AML-193 (cell line): ENCODE measurements at places on chromosomes 2 and 18.

GRCh38 chr2:11558214-11558886 lies 24.5 kb downstream of the GREB1 start:
- no peak for DNase-seq

GRCh38 chr2:162092658-162093556 lies 18.9 kb upstream of the DPP4 start:
- peak; percentile 1 for DNase-seq

GRCh38 chr2:126496493-126496892 lies 159.5 kb upstream of the GYPC start:
- DNase-seq = no peak

DNA sequence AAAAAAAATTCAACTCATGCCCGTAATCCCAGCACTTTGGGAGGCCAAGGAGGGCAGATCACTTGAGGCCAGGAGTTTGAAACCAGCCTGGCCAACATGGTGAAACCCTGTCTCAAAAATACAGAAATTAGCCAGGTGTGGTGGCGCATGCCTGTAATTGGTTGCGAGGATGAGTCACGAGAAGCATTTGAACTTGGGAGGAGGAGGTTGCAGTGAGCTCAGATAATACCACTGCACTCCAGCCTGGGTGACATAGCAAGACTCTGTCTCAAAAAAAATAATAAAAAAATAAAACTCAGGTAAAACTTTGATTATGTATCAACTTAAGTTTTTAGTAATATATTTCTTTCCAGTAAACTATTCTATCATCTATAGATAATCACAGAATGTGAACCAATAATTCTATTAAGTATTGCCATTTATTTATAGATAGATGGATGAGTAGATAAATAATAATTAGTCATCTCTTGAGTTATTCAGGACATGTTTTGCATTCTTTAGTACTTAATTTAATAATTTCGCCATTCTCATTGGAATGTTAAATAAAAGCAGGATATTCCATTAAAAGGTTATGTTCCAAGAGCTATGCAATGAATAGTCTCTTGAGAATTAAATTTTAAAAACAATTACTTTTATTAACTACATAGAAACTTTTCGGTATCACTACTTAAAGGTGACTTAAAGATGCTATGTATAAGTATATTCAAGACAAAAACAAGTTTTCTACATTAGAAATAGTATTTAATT lies 48.7 kb downstream of the WDPCP start:
- DNase-seq = no peak

DNA sequence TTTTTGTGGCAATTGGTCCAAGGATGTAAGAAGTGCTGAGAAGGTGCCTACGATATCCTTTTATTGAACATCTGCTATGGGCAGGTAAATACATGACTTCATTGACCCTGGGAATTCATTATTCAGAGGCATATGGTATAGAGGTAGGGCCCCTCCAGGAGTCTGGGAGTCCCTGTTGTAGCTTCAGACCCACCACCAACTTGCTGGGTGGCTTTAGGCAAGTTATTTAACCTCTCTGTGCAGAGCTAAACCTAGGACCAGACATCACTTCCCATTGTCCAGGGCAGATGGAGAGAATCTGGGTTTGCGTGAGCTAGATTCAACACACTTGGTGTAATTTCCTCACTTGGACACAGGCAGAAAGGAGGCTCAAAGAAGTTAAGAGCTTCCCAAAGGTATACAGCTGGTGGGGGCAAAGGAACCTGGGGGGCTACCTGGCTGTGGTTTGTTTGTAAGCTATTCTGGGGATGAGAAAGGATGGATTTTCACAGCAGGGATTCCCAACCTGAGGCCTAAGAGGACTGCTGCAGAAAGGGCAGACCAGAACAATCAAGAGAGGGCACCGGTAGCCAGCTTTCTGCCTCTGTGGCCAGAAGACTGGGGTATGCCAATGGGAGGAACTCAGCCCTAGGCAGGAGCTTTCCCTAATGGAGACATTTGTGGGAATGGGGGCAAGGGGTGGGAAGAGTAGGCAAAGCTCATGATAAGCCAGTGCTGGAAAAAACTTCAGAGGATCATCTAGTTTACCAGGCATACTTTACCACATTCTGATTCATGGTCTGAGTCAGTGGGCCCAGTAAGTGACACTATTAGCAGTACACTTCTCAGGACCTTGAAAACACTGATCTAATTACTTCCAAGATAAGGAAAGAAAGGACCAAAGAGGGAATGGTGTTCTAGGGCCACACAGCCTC lies 102.7 kb upstream of the SMAD2 start:
- no peak for DNase-seq

- DNase-seq = no peak
These were observed 64.0 kb upstream of the ST8SIA5 start for GRCh38 chr18:46820863-46821262.

DNA sequence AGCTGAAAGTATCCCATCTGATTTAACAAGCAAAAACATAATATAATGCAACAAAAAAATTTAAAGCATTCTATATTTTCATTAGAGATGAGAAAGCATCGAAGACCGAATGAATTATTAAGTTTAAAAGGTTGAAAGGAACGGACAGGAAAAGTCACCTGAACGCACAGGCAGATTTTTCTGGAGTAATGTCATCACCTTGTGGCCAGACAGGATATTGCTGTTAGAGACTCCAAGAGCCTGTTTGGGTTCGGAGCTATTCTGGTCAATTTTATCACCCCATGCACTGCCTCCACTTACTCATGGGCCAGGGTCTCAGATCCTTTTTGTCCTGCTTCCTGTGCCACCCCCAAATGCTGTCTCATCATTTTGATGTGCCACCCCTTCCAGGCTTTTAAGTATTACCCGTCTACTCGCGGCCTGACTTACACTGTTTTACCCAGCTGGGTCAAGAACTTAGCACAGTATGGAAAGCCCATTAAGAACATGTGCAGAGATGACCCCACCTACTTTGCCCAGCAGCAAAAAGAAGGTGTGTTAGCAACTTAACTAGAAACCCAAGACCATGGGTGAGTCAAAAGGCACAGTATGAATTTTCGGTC lies 27.3 kb downstream of the GKN2 start:
- peak; percentile 40 for DNase-seq

DNA sequence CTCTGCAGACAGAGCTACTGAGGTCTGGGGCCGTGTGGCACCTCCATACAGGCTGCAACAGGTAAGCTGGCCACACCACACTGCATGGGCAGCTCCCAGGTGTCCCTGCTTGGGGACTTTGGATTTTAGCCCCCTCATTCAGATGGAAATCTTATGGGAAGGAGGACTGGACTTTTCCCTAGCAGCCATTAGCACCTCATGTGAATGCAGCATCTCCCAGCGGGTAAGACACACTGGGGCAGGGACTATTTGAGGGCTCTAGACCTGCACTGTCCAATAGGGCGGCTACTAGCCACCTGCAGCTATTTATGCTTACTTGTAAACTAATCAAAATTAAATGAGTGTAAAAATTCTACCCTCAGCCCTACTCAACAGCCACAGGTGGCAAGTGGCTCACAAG lies 34.2 kb upstream of the GLI2 start:
- no peak for DNase-seq

DNA sequence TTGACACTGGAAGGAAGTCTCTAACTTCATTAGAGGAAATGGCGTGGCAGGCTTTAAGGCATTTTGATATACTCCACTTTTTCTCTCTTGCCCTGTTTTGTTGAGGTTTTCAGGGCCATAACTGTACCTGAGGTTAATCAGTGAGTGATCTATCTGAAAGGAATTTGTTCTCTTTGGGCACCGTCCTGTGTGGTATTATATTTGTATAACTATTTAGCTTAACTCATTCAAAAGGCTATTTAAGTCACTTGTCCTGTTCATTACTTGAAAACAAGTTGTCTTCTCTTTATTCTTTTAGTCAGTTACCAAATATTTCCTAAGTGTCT lies 180.4 kb downstream of the NEDD4L start:
- no peak for DNase-seq

DNA sequence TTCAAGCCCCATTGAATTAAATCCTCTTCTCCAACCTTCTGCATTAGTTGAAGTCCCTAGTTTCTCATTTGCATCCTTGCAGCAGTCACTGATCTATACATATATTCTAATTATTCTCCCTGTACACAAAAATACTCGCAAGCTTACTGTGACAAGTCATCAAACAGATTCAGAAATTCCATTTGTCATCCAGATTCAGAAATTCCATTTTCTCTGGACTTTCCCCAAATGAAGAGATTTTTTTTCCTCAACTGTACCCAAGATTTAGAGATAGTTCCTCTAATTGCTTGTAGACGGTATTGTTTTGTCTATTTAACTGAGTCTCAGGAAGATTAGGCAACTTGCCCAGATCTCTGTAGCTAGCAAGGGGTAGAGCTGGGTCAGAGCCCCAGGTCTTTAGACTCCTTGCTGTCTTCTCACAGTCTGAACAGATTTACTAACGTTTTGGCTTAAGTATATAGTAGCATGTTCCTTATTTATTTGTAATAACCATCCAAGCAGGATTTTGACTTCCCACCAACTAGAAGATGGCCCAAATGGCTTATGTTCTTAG lies 34.2 kb downstream of the RAB12 start:
- no peak for DNase-seq

DNA sequence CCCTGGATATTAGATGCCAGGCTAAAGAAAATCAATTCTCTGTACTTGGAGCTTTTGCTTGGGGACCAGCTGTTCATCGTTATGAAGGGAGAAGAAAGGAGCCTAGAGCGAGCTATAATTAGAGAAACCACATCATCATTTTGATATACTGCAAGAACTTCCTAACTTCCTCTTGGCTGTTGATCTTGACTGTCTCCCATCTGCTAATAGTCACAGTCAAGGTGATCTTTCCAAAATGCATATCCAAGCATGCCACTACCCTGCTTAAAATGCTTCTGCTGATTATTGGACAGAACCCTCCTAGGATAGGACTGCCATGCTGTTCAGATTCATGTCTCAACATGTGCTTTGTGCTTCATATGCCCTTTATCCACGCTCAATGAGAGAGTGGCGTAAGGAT lies 54.8 kb downstream of the RAPGEF4 start:
- DNase-seq = no peak

DNA sequence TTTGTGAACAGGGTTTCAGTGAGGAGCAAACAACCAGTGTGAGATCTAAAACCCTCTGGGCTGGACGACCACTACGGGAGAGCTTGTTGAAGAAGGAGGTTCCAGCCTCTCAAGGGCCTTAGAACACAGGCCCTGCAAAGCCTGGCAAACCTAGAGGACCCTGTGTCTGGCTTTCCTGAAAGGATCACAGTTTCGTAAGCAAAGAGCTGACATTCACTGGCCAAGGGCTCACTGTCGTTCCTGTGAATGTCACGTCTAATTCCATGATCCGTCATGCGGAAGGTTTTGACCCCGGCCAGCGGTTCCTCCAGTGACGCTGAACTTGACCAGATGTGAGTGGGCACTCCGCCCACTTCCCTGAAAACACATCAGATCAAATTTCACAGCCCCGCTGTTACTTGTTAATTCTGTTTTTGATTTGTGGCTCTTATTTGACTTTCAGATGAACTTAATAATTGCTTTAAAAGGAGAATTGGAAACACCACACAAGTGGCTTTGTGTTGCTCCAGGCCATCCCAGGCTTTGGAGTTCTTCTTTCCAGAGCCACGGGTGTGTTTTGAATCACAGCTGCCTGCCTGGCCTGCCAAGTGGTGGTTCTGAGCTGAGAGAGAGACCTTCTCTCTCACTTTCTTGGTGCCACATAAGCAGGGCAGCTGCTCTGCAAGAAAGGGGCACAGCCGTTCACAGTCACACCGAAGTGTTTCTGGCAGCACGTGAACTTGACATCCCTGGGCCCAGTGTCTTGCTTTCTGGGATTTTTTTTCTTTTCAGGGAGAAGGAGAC lies 308.4 kb downstream of the NDUFA10 start:
- DNase-seq = no peak

DNA sequence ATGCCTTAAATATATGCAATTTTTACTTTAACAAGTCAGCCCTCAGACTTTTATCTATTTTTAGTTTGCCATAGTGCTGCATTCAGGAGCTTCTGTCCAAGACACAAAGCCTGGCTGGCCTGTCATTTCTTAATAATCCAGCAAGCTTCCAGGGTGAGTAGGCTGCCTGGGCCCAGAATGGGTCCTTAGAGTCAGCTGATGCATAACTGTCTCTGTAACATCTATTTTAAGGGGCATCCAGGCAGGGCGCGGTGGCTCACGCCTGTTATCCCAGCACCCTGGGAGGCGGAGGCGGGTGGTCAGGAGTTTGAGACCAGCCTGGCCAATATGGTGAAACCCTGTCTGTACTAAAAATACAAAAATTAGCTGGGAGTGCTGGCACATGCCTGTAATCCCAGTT lies 11.8 kb upstream of the GNLY start:
- DNase-seq = no peak

DNA sequence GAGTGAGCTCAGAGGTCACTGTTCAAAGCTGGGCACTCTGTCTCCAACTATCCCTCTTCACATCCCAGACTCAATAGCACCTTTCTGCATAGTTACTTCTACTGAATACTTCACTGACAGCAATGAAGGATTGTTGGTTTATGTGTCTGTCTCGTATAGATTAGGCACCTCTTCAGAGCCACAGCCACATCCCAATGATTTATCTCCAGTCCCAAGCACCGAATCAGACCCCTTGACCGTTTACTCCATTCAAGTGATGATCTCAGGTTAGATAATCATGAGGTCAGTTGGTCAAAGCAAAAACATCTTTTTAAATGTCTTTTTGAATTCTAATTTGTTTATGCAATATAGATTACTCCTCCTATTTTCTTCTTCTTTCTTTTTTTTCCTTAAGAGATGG lies 14.7 kb downstream of the NEDD4L start:
- no peak for DNase-seq

DNA sequence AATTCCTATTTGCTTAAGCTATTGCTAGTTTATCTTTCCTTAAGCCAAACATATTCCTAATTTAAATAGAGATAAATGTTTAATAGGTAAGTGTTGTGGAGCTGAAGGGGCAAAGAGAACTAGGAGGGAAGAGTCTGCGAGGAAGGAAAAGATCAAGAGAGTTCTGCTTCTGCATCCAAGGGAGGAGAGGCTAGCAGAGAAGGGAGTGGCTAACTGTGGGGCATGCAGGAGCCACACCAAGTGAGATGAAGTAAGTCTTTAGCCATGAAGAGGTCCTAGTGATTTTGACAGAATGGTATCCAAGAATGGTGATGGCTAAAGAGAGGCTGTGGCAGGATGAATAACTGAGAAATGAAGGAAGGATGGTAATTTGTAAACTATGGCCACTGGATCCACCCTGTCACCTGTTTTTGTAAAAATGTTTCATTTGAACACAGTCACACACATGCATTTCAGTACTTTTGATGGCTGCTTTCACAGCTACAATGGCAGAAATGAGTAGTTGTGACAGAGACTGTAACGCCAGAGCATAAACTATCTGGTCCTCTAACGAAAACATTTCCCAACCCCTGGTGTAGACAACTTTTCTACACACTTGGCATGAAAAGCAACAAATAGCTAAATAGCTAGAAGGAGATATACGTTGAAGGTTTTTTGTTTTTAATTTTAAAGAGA lies 15.6 kb downstream of the TPGS2 start:
- no peak for DNase-seq
